ENCODE measurements at places on chromosomes 2 and 18. TPM values are rescaled to one million over a fixed set of nuclear protein-coding genes. Genes with fewer than 3 reads are reported as not detected.

CTAGE1 gene
- not detected for total RNA-seq

- no peak for DNase-seq
Measured at GRCh38 chr2:127139766-127140165, 32.8 kb upstream of the BIN1 start.

- DNase-seq = no peak
Measured at GRCh38 chr18:53101536-53102105, 761.6 kb downstream of the DCC start.

KYNU gene
- 1.4 TPM for total RNA-seq

GRCh38 chr2:8281950-8282857, 399.7 kb upstream of the ID2 start:
- no peak for DNase-seq

DNA sequence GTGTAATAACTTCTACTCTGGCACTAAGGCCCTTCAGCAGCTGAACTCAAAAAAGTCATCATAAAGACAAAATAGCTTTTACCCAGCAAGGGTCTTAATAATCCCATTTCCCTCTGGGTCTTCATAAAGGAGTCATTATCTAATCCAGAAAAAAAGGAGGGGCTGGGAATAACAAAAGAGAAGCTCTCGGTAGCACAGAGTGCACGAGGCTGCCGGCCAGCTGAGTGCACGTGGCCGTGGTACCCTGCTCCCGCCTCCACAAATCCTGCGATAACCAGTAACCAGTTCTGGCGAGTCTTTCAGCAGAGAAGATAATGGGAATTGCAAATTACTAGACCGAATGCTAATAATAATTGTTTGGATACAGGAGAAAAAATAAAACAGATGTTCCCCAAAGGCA, 7.5 kb downstream of the NRP2 start:
- no peak for DNase-seq

DNA sequence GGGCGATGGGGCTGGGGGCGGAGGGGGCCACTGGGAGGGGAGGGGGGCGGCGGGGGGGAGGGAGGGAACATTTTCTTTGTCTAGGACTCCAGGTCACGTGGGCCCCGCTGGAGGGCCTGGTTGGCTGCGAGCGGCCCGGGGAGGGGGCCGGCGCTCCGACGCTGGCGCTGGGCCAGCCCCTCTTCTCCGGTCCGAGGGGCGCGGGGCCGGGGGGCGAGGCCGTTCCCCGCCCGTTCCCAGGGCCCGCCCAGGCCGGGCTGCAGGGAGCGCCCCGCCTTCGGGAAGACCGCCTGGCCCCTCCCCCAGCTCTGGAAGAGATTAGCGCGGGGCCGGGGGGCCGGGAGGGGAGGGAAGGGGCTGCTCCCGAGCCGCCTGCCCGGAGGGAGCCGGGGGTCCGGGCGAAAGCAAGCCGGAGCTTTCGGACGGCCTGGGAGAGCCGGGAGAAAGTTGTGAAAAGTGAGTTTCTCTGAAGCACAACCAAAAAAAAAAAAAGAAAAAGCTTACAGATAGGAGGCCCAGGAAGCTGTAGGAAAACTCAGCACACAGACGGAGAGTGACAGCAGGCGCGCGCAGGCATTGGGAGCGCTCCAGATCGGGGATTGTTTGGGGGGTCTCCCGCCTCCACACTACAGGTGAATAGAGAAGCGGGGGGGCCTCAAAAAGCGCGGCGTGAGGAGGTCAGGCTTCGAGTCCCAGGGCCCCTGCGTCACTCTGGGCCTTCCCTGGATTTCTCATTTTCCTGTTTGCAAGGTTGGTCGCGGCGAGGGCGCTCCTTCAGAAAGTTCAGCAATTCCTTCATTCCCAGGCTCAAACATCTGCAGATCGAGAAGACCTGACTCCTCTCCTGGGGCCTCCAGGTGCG, 84.1 kb upstream of the POMC start:
- no peak for DNase-seq
